Amniotic epithelial cell (primary cell): ENCODE measurements at places on chromosomes 1 and 21.

DNA sequence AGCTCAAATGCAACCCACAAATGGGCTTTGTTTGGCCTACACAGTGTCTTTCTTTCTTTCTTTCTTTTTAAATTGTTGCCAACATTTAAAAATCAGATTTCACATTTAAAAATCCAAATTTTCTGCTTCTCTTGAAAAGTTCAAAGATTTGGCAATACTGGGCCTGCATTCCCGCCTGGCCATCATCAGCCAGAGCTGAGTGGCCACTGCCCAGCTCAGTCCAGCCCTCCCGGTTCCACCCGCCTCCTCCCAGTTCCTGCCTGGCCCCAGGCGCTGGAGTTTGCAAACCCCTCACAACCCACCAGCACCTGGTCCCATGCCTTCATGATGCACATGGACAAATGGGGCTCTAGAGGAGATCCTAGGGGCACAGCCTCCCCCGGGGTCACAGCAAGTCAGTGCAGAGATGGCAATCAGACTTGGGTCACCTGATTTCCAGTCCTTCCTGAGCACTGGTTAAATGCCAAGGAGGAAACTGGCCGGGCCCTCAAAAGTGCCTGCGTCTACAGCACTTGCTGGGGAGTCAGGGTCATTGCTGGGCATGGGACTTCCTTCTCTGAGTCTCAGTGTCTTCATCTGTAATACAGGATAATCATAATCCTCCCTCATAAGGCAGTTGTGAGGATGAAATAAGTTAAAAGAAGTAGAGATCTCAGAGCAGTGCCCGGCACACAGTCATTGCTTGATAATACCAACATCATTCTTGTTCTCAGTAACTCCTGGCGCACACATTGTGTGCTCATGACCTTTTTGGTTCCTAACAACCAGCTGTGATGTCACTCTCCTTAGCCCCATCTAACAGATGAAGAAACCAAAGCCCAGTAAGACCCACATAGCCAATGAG, 41.0 kb upstream of the LAPTM5 start:
- DNase-seq: no peak

GRCh38 chr1:169048043-169048442, 58.4 kb upstream of the ATP1B1 start:
- no peak for DNase-seq

DNA sequence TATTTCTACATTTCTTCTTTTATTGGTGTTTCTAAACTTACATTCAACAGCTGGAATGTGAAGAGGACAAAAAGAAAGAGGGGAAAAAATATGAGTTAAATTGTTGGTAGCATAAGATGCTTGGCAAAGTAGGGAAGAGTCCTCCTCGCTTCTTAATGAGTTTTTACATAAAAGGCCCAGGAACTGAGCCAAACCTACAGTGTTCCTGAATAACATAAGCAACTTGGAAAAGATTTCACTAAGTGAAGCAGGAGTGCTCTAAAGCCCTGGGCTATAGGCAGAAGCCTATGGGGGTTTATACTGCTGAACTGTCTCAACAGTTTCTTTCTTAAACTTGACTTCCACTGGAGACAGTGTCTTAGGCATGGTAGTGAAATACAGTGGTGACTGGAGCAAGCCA, 115.0 kb upstream of the USP25 start:
- no peak for DNase-seq

DNA sequence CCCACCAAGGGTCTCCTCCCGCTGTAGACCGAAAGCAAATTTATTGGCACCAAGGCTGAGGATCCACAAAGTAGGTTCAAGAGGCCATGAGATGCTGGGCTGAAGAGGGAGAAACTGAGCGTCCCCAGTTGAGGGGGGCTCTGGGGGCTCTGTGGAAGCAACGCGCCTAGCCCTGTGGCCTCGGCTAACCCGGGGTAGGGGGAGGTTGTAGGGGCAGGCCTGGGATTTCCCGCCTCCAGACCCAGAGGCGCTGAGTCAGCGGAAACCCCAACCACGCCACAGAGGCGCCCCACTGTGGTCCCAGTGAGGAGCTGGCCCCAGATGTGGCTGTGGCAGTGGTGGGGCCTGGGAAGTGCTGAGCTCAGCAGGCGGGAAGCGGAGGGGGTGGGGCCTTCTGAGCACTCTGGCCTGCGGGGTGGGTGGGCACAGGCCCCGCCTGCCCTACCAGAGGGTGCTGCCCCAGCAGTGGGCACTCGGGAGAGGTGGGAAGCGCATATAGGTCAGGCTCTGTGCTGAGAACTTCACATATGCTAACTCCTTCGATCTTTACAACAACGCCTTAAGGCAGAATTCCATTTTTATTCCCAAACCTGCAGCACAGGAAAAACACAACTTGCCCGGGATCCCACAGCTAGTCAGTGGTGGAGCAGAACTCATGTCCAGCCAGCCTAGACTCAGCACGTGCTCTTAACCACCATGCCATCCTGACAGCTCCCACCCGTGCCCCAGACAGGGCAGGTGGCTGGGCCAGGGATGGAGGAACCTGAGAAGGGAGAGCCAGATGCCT, 1.5 kb upstream of the COL16A1 start:
- peak; percentile 42 for DNase-seq
